ENCODE measurements at places on chromosomes 1 and 21.

GRCh38 chr1:78358165-78358564 is 132.6 kb upstream of the PTGFR start:
- DNase-seq = no peak

GRCh38 chr1:119139857-119140176 is 636 bp downstream of the WARS2 start:
- DNase-seq = no peak

- DNase-seq = no peak
Observed at GRCh38 chr1:6041432-6042062, 4.1 kb upstream of the KCNAB2 start.

DNA sequence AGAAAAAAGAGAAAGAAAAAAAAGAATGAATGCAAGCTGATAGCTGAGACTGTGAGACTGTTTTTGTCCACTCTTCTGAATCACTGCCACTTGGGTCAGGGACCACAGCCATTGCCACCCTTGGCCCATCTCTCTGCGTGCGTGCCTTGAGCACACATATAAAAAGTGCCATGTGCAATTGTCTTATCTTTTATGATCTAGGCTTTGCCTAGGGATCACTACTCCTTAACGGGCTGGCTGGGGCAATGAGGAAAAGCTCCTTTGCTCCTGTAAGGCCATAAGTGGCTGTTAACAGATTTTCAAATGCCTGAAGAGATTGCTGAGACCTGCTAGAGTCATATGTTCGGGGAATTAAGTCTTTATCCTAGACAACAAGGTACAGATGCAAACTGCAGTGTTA is 8.2 kb downstream of the SPATA46 start:
- DNase-seq = no peak

GRCh38 chr1:78222225-78222959 is 176.6 kb downstream of the GIPC2 start:
- no peak for DNase-seq

- no peak for DNase-seq
Observed at GRCh38 chr1:24973315-24973714, 43.2 kb upstream of the RUNX3 start.

- DNase-seq = no peak
Observed at GRCh38 chr1:98749152-98749756, 87.7 kb downstream of the SNX7 start.

- no peak for DNase-seq
Observed at GRCh38 chr1:215719552-215719951, 152.4 kb downstream of the KCTD3 start.

- DNase-seq = no peak
Observed at GRCh38 chr1:198167436-198167934, 10.7 kb downstream of the NEK7 start.

DNA sequence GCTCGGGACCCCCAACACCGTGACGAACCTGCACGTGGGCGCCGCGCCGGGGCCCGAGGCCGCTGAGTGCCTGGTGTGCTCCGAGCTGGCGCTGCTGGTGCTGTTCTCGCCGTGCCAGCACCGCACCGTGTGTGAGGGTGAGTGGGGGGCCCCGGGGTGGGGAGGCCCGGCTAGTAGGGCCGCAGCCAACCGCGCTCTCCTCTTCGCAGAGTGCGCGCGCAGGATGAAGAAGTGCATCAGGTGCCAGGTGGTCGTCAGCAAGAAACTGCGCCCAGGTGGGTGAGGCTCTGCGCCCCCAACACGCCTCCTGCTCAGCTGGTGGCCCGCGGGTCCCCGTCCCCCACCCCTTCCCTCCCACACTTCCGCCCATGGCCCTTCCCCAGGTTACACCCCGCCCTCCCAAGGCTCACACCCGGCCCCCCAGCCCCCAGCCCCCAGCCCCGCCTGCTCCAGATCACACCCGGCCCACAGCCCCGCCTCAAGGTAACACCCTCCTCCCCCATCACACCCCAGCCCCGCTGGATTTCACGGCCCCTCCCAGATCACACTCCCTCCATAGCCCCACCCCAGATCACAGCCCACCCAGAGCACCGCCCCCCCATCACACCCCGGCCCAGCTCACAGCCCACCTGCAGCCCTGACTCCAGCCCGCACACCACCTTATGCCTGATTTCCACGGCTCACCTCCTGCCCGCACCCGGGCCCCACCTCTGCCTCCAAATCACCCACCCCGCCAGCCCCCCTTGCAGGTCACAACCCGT is 2.4 kb upstream of the MMP23B start:
- peak; percentile 48 for DNase-seq

GRCh38 chr1:92299477-92300150 is 755 bp downstream of the RPAP2 start:
- DNase-seq = no peak

- no peak for DNase-seq
Observed at GRCh38 chr21:41102281-41102680, 65.7 kb upstream of the BACE2 start.

- no peak for DNase-seq
Observed at GRCh38 chr1:199089393-199090122, 450.7 kb downstream of the PTPRC start.

GRCh38 chr1:116218922-116219321 is 107.7 kb downstream of the MAB21L3 start:
- DNase-seq = no peak

DNA sequence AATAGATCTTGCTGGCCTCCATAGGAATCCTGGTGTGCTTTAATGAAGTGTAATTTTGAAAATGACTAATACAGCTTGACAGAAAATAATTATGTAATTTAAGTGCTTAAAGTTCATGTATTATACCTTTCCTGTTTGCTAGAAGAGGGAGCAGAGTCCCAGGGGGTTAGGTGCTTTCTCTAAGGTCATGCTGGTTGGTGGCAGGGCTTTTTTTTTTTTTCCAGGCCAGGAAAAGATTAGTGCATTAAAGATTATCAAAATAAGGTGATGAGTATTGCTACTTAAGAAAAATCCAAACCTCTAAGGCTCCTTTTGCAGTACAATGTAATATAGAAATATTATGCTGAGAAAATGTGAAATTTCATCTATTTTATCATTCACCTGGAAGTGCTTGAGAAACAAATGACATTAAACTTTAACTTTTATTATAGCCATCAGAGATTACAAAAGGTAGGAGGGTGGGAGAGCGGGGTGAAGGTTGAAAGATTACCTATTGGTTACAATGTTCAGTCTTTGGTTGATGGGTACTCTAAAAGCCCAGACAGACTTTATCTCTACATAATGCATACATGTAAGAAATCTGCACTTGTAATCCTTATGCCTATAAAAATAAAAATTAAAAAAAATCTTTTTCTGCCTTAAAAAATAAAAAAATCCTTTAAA is 110.8 kb downstream of the RABGAP1L start:
- DNase-seq = no peak

DNA sequence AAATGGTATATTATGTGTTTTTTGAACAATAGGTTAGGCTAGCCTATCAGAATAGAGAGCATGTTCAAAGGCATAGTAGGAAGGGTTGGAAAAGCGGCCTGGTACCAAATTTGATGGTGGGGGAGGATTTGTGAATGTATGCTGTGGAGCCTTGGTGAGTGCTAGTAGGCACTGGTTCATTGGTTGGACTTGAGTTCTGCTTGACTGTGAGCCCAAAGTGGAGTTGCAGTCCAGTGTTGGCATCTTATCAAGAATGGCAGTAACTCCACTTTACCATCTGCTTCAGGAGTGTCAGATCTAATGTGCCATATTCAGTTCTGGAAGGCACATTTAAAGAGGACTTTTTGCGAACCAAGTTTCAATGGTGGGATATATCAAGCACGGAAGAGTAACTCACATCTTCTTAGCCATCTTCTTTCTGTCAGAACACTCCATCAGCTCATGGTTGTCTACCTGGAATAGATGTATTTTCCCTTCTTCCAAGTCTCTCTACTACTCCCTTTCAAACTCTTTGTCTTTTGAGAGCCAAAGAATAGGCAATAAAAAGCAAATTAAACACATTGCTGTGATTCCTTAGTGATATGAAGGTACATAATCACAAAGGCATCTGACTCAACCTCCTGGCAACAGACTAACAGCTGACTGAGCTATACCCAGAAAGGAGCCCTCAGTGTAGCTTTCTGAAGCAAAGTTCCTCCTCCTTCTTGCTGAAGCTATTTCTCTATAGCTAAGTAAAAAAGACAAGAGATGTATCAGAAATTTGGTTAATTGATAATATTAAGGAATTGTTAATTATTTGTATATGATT is 21.7 kb downstream of the LRRC8B start:
- no peak for DNase-seq

DNA sequence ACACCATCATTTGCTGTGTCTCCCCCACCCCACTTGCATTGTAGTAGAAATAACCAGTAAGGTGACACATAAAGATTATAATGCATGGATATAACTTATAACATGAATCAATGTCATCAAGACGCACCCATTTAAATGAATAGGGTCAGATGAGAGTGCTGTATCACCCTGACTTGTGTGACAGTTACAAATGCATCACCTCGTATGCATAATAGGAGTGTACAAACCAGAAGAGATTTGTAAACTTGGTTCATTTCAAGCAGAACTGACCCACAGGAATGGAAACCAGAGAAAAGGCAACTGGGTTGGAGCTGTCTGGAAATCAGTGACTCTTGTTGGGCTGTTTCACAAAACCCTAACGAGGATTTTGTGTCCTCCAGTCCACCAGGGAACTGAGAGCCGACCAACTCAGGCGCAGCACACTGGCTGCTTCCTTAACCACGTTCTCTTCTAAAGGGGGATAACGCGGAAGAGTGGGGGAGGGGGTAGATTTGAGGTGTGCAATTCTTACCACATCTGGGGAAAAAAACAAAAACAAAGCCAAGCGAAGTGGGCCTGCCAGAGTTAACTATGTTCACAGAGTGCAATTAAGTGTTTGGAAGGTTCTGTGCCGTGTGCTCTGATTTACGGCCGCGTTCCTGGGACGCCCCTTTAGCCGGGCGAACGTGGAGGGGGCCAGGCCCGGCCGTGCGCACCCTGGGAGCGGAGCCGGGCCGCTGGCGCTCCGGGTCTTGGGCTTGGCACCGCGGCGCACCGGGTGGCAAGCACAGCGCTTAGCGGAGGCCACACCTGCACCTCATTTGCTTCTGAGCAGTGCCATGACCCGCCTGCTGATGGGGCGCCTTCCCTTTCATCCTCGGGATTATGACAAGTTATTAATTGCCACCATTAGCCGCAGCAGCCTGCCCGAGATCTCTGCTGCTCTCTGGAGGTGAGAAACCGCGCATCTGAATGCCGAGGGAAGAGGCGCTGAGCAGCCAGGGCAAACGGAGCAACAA is 248.8 kb upstream of the FOXD3 start:
- no peak for DNase-seq

DNA sequence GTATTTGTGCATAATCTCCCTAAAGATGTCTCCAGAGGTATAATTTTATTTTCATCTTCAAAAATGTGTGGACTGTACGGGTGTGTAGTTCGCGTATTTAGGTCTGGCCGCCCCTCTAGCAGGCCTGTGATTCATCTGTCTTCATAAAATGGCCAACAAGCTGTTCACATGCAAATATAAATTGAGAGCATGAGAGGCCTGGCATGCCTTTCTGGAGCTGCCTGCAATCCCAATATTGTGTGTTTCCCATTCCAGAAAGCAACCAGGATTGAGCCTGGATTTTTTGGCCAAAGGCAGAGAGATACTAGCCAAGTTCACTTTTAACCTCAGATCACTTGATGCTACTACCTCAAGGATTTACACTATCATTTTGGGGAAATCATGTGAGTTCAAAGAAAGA is 197.2 kb downstream of the NFIA start:
- DNase-seq = no peak

DNA sequence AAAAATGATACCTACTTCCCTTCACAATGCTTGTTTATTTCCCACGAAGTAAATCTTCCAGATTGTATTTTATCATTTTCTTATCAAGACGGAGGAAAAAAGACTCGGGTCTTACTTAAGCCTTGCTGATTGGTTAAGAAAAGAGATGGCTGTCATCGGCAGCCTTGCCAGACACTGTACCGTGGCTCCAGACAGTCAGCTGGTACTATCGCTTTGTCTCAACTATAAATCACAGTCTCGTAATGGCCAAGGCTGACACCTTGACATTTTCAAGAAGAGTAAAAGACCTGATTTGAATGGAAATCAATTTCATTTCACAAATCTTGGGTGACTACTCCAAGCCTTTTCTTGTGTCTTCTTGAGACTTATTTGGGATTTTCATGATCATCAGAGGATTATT is 868.0 kb downstream of the USP25 start:
- no peak for DNase-seq

DNA sequence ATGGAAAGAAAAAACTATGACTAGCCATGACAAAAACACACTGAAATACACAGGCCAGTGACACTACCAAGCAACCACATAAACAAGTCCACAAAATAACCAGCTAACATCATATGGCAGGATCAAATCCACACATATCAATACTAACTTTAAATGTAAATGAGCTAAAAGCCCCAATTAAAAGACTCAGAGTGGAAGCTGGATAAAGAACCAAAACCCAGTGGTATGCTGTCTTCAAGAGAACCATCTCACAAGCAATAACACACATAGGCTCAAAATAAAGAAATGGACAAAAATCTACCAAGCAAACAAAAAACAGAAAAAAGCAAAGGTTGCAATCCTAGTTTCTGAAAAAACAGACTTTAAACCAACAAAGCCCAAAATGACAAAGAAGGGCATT is 476.2 kb upstream of the BEND5 start:
- no peak for DNase-seq

GRCh38 chr1:119737040-119737682 is 25.4 kb downstream of the PHGDH start:
- no peak for DNase-seq

DNA sequence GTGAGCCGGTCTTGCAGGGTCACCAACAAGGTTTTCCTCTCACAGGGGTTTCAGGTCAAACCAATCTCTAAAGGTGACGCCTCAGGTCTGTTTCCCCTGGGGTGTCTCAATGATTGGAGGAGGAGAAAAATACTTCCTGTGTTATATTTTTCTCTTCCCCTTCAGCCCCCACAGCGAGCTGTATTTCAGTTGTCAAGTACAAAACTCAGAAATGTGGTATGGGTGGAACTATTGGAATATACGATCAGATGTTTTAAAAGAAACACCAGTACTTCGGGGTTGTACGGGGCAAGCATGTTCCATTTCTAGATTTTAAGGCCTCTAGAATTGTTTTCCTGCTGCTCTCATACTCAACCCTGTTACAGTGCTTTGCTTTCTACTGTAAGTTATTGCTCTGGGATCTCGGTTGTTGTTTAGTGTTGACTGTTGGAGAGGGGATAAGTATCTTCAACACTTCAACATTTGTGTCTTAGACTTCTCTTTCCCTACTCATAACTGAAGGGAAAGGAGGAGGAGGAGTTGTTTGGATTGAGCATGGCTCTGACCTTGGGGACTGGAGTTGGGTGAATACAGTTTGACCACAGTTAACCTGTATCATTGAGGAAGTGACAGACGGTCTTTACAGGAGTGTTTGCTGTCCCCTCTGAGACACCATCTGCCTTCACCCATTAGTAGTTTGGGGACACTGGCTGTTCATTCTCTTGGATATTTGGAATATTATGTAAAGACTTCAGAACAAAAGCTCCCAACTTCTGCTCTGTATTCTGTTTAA is 2.0 kb downstream of the MAPKAPK2 start:
- DNase-seq = no peak

DNA sequence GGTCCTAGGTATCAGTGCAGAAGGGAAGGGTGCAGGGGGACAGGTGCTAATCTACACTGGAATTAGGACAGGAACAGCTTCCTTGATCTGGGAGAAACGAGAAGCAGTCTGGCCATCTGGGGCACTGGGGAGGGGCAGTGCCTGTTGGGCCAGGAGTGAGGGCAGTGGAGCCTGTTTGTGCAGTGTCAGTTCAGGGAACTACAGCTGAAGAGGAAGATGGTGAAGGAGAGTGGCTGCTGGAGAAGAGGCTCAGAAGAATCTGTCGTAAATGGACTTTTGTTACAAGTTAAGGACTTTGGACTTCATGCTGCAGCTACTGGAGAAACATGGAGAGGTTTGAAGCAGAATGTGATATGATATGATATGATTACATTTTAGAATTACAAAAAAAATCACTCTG is 3.2 kb upstream of the TNFSF4 start:
- DNase-seq = no peak

- DNase-seq = no peak
Observed at GRCh38 chr1:104467590-104467989, 717.9 kb downstream of the AMY1C start.
